ENCODE measurements at places on chromosomes 2 and 18.
A peak's percentile ranks its signal among the peaks of the same experiment; 100 is the strongest.

GRCh38 chr2:97716695-97717612 lies 3.6 kb downstream of the ZAP70 start:
- no peak for DNase-seq

GRCh38 chr2:117856415-117857210 lies 42.1 kb downstream of the DDX18 start:
- no peak for DNase-seq

DNA sequence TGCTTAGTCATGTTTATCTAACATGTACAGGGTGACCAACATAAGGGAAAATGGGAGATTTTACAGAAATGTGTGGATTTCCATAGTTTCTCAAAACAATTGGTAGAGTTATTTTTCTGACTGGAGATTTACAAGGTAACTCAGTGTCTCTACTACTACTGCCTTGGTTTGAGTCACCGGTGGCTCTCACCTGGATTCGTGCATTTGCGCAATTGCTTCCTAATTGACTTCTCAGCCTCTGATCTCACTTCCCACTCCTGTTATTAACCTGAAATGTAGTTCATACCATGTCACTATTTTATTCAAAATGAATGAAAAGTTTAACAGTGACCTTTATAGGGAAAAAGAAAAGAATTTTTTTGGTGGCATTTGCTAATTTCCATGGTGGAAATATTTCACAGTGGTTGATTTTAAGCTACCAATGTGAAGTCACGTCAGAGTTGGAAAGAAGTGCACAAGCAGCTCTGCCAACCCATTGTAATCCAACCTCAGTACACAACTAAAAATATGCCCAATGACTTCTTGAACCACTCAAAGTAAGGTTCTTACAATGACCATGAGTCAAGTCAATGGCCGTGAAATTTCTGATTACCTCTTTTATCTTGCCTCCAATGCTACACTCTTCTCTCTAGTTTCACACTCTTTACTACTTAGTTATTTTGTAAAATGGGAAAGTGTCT lies 94.0 kb downstream of the NYAP2 start:
- DNase-seq = no peak

- no peak for DNase-seq
Measured at GRCh38 chr2:105708697-105709096, 36.0 kb upstream of the NCK2 start.

- DNase-seq = no peak
Measured at GRCh38 chr2:189552991-189553404, 27.6 kb downstream of the SLC40A1 start.

DNA sequence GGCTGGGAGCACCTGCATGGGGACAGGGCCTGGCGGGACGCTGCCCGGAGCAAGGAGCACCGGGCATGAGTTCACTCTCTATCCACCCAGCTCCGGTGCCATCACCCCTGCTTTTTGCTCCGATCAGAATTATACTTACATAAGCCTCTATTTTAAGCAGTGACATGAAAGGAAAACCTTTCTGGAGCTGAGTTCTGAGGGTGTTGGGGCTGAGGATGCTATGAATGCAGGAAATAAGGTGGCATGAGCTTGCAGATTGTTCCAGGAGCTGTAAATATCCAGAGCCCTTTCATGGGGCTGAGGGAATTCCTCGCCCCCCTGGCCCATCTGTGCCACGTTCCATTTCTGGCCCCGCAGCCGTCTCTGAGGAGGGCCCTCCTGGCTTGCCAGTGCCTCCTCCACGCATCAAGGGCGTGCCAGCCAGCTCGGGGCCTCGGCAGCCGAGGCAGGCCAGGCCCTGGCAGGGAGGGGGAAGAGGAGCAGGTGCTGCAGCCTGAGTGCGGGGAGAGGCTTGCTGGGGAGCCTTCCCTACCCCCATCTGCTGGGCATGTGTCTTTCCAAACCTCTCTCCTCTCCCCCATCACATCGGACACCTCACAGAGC lies 91.7 kb upstream of the MCFD2 start:
- peak; percentile 51 for DNase-seq

DNA sequence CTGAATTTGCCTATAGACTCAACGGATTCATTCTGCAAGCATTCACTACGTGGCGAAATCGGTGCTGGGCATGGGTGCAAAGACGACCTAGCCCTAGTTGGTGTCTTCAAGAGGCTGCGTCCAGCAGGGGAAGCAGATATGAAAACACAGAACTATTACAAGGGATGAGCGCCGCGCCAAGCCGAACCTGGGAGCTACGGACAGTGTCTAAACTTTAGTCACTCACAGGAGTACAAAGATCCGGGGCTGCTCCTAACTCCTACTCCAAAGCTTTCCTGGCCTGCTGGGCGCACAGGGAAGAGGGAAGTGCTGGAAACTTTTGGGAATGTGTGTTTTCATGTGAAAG lies 732 bp upstream of the ANXA4 start:
- no peak for DNase-seq

GRCh38 chr2:112129060-112129459 lies 9.1 kb upstream of the FBLN7 start:
- DNase-seq = no peak

GRCh38 chr2:222572264-222572721 lies 83.6 kb downstream of the FARSB start:
- DNase-seq = no peak

All from NCI-H1092 treated with DMSO at 0.1 percent for 48 hours (cell line).